ENCODE measurements at places on chromosomes 12 and 14.

DNA sequence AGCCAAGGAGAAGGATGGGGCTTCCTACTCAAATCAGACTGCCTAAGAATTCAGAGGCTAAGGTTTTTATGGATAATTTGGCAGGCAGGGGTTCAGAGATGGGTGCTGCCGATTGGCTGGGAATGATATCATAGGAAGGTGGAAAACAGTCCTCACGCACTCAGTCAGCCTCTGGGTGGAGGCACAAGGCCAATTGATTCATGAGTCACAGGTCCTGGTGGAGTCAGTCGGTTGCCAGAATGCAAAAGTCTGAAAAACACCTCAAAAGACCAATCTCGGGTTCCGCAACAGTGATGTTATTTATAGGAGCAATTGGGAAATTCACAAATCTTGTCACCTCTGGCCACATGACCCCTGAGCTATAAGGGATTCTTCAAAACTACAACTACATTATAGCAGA is 105.5 kb downstream of the GXYLT1 start:
- DNase-seq: no peak

DNA sequence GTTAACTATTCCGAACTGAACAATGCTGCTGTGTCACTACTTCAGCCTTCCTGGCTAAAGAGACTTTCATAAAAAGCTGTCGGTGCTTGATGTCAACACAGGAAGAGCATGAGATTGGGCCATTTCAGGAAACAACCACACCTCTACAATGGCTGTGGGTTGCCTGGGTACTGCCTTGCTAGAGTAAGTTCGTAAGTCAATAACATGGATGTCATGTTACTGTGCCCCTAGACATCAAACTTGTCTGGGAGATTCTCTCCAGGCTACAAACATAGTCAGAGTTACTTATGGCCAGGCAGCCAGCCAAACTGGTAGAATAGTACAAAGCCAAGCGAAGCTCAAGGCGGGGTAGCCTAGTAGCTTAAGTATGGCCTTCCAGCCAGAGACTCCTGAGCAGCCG is 23.1 kb downstream of the MAX start:
- no peak for DNase-seq

- DNase-seq: no peak
Observed at GRCh38 chr14:54362089-54362504, 34.7 kb upstream of the CDKN3 start.

DNA sequence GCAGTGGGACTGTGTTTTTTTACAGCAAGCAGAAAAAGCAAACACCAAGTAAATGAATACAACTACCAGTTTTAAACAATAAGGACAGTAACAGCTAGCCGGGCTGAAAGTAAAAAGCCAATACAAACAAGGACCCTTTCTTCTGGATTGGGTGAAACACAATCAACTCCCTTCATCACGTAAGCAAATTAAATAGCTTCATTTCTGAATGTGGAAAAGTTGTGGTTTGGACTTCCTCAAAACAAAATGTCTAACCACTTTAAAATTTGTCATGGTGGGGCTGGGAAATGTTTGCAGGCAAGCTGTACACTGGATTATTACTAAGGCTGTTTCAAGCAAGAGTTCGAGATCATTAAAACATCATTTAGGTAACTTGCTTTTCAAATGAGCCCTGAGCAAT is 47.4 kb downstream of the TCHP start:
- DNase-seq: no peak

GRCh38 chr14:53851394-53852090 is 105.1 kb downstream of the BMP4 start:
- DNase-seq: no peak

- no peak for DNase-seq
Observed at GRCh38 chr14:22544881-22545420, 44.1 kb downstream of the DAD1 start.

DNA sequence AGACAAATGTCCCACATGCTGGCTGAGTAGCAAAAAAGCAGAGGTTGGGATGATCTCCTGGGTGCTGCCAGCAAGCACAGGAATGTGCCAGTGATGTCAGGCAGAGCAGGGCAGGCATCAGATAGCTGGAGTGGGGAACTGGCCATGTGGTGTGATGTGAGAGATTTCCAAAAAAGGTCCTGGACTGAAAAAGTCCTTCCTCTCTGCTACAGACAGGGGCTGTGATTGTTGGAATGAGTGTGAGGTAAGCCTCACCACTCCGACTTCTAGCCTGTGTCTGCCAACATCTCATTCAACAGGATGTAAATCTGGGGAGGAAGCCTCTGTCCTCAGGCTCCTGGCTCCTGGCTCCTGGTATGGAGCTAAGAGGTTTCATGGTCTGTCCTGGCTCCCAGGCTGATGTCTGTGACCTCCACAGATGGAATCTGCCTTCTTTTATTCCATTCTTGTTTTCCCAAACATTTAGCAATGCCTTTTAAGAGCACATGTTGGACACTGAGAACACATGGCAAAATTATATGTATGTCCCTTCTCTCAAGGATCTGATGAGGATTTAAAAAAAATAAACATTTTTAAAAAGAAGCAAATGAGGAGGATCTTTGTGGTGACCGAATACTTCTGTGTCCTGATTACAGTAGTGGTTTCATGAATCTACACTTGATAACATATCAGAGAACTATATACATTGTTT is 50.1 kb upstream of the STK38L start:
- no peak for DNase-seq

DNA sequence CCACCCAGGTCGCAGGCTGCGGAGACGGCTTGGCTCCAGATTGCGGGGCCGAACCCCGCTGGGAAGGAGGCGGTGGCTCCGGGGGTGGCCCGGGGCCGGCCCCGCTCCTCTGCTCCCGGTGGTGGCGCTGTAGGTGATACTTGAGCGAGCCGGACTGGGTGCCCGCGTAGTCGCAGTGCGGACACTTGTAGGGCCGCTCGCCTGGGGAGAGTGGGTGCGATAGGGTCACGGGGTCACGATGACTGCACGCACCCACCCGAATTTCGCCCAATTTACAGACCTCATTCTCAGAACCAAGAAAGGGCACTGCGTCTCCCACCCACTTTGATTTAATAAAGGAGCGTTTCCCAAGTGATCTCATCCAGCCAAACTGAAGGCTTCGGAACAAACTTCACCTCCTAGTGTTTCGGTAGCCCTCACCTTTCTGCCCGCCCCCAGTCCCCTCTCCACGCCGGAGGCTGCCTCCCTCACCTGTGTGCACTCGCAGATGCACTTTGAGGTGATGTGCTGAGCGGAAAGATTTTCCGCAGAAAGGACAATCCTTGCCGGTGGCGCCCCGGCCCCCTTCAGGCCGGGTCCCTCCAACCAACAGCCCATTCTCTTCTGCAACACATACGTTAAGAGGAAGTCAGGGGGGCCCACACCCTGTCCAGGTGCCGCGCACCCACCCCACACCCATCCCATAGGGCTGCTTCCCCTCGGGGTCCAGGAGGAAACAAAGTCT is 7.4 kb downstream of the ZNF219 start:
- no peak for DNase-seq

GRCh38 chr12:128165387-128165786 is 101.6 kb upstream of the TMEM132C start:
- DNase-seq: no peak

GRCh38 chr12:96136725-96137378 is 57.3 kb upstream of the ELK3 start:
- no peak for DNase-seq

- no peak for DNase-seq
Observed at GRCh38 chr14:92248696-92249095, 74.3 kb upstream of the SLC24A4 start.

GRCh38 chr14:102088012-102088792 is 1.4 kb upstream of the HSP90AA1 start:
- DNase-seq: peak; percentile 33

- DNase-seq: no peak
Observed at GRCh38 chr12:132662901-132663755, 24.0 kb downstream of the POLE start.

DNA sequence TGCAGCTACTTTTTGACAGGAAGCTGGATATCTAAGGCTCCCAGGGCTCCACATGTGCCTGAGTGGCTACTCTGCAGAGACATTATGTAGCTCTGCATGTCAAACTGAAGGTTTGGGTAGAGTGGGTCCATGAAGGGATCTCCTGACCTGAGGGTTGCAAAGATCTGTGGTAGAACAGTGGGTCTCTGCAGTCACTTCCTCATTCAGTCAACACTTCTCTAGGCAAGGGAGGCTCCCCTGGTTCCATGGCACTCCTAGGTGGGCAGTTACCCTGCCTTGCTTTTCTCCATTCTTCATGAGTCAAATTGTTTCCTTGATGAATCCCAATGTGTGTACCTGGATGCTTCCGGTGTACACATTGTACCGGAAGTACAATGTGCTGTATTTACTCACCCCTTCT is 57.4 kb downstream of the CMAS start:
- DNase-seq: no peak

GRCh38 chr14:23154964-23155587 is 28.4 kb downstream of the SLC7A8 start:
- no peak for DNase-seq

GRCh38 chr14:73266317-73266716 is 29.0 kb downstream of the PAPLN start:
- DNase-seq: no peak

DNA sequence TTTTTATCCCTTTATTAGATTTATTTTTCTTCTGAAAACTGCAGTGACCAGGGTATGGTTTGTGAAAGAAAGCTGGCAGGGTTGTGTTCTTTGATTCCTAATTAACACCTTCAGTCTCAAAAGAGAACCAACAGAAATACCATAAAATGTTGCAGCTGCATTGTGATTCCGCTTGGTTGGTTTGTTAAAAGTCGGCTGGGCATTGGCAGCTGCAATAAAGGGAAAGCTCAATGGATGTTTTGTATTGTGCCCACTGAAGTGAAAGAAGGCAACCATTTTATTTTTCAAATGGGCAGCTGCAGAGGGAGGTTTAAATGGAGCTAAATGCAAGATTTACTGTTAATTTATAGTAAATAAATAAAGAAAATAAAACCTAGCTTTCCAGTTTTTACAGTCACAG is 16.7 kb downstream of the LGR5 start:
- DNase-seq: no peak

GRCh38 chr12:27968972-27969623 is 3.4 kb downstream of the PTHLH start:
- no peak for DNase-seq

DNA sequence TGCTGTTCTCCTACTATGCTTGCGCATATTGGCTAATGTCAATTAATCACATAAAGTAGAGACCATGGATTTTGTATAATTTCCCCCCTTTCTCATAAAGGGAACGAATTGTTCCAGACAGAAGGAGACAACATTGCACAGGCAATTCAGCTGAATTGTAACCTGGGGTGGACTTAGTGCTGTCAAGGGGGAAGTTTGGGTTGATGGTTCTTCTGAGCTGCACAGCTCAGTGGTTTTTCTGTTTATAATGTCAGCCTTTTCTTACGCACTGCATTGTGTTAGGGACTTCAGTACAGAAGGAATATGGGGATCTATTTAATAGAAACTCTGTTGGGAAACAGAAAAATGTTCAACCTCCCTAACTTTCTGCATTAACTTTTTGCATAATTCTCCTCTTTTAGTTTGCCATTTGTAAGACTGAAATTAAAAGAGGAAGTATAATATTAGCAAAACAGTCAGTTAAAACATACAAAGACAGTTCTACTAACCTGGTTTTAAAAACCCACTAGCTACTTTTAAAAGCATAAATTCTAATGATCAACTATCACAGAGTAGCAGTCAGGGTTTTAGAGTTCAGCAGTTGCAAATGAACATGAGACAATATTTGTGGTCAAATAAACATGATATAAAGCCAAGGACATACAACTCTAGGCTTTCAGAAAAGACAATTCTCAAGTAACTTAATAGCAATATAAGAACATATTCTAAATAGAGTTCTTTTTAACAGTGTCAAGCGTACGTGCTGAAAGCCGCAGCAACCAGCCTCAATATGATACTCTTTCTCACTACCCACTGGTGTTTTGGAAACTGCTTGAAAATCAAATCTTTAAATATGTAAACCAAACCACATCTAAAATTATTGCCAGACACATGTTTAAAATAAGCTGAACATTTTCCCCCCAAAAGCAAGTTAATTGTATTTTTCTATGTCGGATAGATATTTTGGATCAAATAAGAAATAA is 393.0 kb downstream of the FSCB start:
- DNase-seq: no peak

DNA sequence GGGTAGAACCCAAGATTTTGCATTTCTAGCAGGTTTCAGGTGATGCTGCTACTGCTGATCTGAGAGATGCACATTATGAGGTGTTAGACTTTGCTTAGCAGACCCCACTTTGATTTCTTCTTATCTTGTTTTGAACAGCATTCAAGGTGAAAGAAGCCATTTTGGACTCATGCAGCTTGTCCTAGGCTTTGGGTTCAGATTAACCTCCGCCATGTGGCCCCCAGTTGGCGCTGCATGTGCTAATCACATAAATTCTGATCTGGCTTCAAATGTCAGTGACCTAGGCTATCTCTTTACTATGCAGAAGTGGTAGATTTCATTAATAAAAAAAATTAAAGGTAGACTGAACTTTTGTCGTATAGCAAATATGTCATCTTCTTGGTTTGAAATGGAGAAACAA is 89.8 kb upstream of the DYRK2 start:
- DNase-seq: no peak

DNA sequence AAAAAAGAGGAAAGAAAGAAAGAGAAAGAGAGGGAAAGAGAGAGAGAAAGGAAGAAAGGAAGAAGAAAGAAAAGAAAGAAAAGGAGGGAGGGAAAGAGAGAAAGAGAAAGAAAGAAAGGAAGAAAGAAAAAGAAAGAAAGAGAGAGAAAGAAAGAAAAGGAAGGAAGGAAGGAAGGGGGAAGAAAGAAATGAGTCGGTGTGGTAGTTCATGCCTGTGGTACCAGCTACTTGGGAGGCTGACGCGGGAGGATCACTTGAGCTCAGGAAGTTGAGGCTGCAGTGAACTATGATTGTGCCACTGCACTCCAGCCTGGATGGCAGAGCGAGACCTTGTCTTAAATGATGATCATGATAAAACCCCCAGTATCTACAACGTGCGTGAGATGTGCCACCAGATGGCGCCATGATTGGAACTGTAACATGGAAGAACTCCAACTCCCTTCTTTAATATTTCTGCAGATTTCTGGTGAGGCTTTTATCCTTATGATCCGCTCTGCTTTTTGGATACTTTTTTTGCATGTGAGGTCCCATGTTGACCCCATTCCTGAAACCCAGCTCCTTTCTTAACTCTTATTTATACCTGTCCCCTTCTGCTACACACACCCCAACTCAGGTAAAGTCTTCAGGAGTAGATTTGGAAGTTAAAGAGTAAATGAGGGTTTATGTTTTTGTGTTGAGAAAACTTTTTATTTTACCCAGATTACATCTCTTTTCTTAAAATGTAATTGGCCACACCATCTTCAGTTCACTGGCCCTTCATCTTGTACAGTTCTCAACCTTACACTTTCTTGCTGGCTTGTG is 25.6 kb downstream of the RNASE10 start:
- no peak for DNase-seq

Measured in GM18507 (cell line).